ENCODE measurements at places on chromosomes 4 and X.

DNA sequence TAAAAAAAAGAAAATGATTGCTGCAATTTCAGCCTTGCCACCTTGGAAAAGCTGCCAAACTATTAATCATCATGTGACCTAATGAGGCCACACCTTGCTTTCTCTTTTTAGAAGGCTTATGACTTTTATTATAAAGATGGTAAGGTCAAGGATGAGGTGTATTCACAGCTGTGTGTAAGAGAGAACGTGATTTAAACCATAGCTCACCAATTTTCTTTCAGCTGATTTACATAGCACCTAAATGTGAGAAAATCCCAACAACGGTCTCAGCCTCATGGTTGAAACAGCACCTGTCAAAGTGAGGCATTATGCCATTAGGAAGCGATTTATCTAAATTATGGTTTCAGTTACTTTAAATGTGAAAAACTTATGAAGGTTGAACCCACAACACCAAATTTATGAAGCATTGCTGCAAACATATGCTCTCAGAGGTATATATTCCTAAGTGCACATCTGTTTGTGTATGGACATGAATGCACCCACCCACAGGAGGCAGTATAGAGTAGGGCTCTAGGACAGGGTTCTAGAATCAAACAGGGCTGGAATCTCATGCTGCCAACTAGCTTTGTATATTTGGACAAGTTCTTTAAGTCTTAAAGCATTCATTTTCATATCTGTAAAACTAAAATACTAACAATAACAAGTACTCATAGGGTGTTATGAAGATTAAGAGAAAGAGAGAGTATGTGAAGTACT lies 40.7 kb downstream of the ANXA3 start:
- peak; percentile 19 for DNase-seq

- DNase-seq: peak; percentile 35
Observed at GRCh38 chrX:65697211-65697641, 29.8 kb downstream of the MSN start.

DNA sequence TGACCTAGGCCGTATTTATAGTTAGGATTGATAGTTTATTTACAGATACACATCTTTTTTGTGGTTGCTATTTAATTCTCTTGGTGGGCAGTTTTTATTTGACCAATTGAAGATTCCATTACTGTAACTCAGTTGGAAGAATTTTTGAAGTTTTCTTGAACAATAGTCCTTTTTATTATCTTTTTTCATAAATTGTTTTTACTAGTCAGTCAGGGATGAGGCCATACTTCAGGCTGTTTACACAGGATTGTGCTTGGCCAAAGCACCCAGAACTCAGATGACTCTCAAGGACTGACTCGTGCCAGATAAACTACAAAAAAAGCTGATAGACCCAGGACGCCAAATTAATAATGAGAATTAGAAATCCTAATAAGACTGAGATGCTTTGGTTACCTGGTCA lies 7.0 kb downstream of the HERC3 start:
- no peak for DNase-seq

GRCh38 chrX:104136241-104137019 lies 20.4 kb downstream of the SLC25A53 start:
- peak; percentile 73 for DNase-seq

GRCh38 chr4:174559894-174560293 lies 37.6 kb upstream of the HPGD start:
- DNase-seq: no peak

DNA sequence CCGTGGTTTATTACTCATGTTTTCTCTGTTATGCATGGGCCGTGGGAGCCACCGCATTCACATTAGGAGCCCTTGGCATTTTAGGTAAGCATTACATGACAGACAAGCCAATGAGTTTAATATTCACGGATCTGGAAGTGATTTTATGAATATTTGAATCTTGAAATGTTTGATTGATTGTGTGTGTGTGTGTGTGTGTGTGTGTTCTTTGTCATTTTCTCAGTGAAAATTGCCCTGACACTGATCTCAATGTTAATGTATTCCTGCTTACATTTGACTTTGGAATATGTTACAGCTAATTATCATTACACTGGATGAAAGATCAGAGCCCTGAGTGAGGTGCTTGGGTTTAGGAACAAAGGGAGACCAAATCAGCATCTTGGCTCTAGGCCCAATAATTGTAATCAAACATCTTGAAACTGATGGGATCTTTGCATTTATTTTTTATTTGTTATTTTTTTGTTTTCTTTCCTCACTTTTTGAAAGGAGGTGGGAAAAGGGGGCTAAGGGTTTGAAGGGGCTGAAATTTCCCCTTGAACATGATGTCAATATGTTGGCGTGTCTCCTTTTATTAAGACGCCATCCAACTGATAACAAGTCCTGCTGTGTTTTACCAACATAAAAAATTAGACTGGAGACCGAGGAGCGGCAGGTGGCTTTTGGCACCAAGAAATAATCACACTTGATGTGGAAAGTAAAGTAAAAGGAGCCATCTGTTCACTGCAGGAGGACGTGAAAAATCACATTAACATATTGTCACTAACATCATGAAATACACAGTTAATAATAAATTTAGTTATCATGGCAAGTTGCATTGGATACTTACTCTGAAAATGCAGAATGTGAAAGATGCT lies 5.2 kb upstream of the GK2 start:
- DNase-seq: no peak

DNA sequence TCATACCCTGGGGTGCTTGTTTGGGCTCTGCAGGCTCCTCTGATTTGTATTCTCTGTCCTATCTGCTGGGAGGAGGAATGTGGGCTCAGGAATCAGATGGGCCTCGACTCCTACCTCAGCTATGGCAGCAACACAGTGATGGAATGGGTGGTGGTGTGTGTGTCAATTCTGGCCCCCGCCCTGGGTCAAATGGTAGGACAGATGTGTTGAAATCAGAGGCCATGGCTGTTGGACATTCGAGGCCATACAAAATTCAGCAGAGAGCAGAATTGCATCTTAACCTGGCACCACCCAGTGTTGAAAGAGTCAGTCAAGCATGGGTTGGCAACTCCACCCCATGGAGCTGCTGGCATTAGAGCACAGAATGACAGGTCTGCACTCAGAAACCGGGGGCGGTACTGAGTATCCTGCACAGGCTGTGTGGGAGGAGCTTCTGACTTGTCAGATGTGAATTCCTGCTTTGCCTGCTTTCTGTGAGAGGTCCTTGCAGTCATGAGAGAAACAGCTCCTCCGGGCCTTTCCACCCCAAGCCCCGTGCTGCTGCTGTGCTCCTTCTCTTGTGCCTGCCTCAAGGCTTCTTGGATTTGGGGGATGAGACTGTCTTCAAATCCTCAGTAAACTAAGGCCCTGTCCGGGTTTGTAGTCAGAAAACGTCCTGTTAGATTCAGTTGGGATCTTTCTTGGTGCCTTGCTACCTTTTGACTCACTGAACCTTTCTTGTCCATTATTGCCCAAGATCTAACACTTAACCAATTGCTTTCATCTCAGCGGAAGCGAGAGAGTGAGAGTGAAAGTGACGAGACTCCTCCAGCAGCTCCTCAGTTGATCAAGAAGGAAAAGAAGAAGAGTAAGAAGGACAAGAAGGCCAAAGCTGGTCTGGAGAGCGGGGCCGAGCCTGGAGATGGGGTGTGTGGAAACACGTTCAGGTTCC lies 13.0 kb downstream of the DKC1 start:
- peak; percentile 40 for DNase-seq

- DNase-seq: no peak
Observed at GRCh38 chr4:156790866-156791265, 180.7 kb downstream of the PDGFC start.

GRCh38 chr4:113837397-113837796 lies 75.9 kb upstream of the CAMK2D start:
- DNase-seq: peak; percentile 91

DNA sequence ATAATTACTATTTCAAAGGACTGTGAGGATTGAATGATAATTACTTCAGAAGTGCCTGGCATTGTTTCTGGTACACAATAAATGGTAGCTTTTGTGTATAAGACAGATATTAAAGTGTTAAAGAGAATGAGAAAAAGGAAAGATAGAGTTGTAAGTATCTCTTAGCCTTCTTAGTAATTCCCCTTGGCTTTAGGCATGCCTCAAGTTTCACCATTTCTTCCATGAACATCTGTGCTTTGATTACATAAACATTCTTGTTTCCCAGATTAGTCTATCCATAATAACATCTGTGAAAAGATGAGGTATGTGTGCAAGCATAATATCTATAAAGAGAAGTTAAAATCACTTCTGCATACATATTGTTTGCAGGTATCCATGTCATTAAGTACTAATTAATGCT lies 230.9 kb upstream of the TEX13A start:
- DNase-seq: no peak

DNA sequence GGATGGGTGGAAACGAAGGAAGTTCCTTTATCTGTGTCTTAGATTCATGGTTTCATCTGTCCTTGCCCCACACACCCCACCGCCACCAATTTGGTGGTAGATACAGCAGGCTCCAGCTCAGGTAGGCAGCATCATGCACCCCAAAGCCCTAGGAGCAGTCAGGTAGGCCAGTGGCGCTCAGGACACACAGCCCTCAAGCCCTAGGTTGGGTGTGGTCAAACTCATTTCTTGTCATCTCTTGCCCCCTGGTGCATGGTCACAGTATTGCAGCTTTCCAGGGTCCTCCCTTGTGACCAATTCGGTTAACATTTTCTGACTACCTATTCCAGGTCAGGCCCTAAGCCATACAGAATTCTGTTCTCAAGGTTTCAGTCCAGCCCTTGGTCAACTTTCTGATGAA lies 14.5 kb upstream of the PRRG3 start:
- peak; percentile 34 for DNase-seq

GRCh38 chr4:89064848-89065247 lies 7.9 kb upstream of the FAM13A start:
- DNase-seq: no peak

DNA sequence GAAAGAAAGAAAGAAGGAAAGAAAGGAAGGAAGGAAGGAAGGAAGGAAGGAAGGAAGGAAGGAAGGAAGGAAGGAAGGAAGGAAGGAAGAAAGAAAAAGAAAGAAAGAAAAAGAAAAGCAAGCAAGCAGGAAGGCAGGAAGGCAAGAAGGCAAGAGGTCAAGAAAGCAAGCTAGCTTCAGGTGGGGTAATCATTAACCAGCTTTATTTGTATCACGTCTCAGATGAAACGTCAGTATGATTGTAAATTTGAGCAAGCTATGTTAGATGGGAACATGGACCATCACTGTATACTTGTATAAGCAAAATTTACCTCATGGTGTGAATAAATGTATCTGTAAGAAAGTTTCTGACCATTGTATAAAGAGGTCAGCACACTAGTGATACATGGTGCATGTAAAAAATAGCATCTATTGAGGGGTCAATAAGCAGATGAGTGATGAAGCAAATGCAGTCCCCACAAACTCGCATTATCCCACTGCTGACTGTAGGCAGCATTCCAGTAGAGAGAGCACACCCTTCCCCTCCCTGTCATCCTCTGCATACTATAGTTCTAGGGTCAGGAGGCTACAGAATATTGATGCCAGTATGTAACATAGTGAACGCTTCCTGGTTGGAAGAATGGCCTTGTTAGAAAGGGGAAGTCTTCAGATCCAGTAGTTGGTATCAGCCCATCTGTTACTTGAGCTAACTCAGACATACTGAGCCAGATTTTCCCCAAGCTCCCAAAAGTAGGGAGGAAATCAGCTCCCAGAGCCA lies 16.5 kb upstream of the KLHL34 start:
- DNase-seq: no peak

- DNase-seq: no peak
Observed at GRCh38 chrX:7852166-7852565, 9.2 kb downstream of the VCX start.

DNA sequence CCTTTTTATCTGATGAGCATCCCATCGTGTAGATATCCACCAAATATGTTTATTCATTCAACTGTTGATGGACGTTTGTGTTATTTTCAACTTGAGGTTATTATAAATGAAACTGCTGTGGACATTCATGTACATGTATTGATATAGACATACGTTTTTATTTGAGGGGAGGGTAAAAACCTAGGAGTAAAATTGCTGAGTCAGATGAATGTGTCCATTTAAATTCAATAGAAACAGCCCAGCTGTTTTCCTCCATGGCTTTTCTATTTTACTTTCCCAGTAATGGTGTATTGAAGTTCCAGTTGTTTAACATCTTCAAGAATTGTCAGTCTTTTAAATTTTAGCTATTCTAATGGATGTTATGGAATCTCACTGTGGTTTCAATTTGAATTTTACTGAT lies 348.7 kb upstream of the GALNTL6 start:
- DNase-seq: no peak

- DNase-seq: peak; percentile 35
Observed at GRCh38 chr4:185730387-185730786, 81.6 kb downstream of the SORBS2 start.
